Panc1 (cell line): ENCODE measurements at places on chromosomes 11 and 22. TPM values are rescaled to one million over a fixed set of nuclear protein-coding genes. Genes with fewer than 3 reads are reported as not detected.

PLXNB2 gene
- 227 TPM for total RNA-seq

CFAP300 gene
- total RNA-seq, result 6.4 TPM

ZP1 gene
- not detected for total RNA-seq

ANO5 gene
- 1.7 TPM for total RNA-seq

CCDC87 gene
- 2.0 TPM for total RNA-seq

CALCA gene
- total RNA-seq, result not detected

SLC22A8 gene
- not detected for total RNA-seq

KCNQ1OT1 gene
- total RNA-seq, result 1.3 TPM

SMDT1 gene
- total RNA-seq, result 44.6 TPM

MRTFA gene
- 62.1 TPM for total RNA-seq

MIAT gene
- 0.33 TPM for total RNA-seq

APOBEC3G gene
- total RNA-seq, result 4.8 TPM

MAPK11 gene
- total RNA-seq, result 77.7 TPM

F2 gene
- total RNA-seq, result 0.64 TPM

MMP12 gene
- not detected for total RNA-seq

BRSK2 gene
- 32.2 TPM for total RNA-seq

TMX2 gene
- total RNA-seq, result 151 TPM
